ENCODE measurements at places on chromosomes 7 and 10.

DNA sequence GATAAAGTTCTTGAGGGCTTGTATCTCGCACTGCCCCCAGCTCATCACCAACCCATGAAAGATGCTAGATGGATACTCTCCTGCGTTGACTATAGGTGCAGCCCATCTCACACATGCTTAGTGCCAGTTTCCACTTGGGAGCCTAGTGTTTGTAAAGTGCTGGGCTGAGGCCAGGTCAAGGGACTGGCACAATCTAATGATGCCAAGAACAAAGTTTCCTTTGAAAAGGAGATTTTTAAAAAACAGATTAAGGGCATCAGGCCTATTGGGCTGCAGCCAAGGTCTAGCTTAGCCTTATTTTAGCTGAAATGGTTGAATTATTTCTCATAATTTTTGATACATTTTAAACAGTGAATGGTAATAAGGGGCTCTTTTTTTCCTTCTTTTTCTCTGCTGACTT lies 259.0 kb downstream of the ADRA2A start:
- DNase-seq: no peak

DNA sequence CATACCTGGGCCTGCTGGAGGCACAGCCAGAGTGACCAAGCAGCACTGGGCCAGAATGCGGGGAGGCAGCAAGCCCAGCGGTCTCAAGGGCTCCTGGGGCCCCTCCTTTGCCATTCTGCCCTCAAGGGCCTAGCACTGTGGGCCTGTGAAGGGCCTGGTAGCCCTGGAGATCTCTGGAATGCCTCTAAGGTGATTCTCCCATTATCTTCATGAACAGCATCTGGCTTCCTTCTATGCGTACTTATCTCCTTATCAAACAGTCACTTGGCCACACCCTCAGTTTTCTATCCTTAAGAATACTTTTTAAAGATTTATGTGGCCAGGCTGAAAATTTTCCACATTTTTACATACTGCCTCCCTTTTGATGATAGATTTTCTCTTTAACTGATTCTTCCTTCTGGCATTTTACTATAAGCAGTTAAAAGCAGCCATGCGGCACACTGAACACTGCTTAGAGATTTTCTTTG lies 67.5 kb upstream of the CCNY start:
- no peak for DNase-seq

DNA sequence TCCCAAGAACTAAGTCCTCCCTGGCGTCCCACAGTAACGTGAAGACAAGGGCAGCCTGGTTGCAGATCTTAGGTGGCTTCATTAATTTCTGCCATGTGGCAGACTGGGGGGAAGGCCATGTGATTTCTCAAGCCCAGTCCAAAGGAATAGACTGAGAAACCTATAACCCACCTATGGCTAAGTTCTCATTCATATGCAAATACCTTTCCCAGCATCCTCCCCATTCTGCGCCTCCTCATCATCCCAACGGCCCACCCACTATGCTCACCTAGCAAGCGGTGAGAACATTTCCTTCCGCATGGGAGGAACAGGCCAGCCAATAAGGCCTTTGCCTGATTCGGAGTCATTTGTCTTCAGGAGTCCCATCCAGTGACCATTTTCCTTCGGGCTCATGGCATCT lies 8.2 kb upstream of the CLEC2L start:
- no peak for DNase-seq

GRCh38 chr10:115606086-115606485 lies 512.9 kb downstream of the ATRNL1 start:
- DNase-seq: no peak

- DNase-seq: no peak
Measured at GRCh38 chr7:79236352-79237028, 217.0 kb downstream of the MAGI2 start.

Data from right cardiac atrium (tissue), 5 donors.